ENCODE measurements at places on chromosomes 13 and 19.

DNA sequence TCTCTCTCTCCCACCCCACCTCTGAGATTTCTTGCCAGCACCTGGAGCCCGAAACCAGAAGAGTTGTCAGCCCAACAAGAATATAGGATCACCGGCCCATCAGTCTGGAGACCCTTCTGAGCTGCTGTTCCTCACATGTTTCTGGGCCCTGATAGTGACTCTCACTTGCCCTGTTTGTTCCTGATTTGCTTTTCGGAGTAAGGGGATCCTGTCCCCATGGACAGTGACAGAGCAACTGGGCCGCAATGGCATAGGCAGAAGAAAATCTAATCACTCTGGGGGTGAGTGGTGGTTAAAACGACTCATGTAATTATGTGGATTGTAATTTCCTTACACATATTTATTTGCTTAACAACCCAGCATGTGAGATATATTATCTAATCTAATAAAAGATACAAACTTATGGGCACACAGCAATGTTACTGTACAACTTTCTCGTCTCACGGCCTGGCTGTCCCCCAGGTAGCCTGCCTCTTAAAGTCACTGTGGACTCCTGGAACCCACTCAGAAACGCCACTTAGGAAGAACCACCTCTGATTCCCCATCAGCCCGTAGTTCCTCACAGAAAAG is 663 bp upstream of the SMAD9 start:
- H3K36me3 ChIP-seq = no peaks in the 10 kb centered on the region
- DNase-seq = no peak
- H3K27ac ChIP-seq = peak overlapping the region; percentile 49
- peaks cover 2% of the 10 kb centered on the region for H3K27me3 ChIP-seq
- peaks cover 16% of the 10 kb centered on the region for H3K4me1 ChIP-seq
- peak overlapping the region; percentile 71 for H3K4me3 ChIP-seq

DNA sequence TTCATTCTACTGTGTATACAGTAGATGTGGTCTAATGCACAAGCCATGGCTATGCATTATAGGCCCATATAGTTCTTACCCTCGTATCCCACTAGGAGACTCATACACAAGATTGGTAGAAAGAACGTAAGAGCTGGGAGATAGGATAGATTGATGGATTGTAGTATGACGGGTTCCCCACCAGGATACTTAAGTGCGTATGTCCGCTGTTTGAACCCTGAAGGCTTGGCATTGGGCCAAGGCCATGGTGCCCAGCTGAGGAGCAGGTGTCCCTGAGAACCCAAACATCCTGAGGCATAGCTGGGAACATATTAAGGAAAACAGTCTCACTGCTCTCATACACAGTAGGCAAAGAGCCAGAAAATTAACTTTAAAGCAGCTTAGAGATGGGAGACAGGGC is 617.5 kb upstream of the KLF12 start:
- DNase-seq = no peak
- H3K4me1 ChIP-seq = peaks cover 14% of the 10 kb centered on the region
- no peak overlapping the region for H3K4me3 ChIP-seq

DNA sequence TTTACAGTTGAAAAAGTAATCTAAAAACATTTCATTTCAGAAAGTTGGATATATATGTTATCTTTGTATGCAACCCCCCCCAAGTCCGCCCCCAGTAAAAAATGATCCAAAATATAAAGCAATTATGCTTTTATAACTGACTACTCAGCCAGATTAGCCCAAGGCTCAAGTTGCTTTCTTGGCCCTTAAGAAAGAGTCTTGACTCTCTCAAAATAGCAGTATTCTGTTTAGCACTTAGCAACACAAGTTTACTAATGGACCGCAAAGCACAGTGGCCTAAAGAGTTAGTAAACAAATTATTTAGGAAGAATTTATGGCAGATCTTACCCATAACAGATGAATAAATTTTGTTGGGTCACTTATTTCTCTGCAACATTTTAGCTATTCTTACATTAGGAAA is 86.9 kb downstream of the ELF1 start:
- no peak overlapping the region for H3K4me3 ChIP-seq
- peaks cover 23% of the 10 kb centered on the region for H3K36me3 ChIP-seq
- no peaks in the 10 kb centered on the region for H3K27me3 ChIP-seq
- DNase-seq = no peak
- H3K4me1 ChIP-seq = no peaks in the 10 kb centered on the region

DNA sequence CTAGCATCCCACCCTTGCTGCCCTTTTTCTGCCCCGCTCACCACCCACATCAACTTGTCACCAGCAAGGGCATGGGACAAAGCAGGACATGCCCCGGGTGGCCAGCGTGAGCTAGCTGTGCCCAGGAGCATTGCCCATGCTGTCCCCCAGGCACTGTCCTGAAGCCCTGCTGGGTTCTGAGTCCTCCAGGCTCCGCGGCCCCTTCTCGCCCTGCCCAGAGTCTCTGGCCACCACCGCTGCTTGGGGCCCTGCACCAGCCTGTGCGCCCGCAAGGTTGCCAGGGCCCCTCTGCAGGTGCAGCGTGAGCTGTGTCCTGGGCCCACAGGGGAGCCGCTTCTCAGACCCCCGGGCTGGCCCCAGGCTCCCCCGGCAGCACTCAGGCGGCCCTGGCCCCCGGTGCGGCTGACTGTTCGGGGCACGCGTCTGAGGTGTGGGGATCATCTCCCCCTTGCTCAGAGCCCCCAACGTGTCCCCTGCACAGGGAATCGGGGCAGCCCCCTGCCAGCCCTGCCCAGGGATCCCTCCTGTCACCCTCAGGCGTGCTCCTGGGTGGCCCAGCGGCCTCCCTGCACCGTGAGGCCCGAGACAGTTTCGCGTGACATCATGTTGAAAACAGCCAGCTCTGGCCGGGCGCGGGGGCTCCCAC is 4.1 kb downstream of the CSNK1G2 start:
- H3K36me3 ChIP-seq = no peaks in the 10 kb centered on the region
- H3K4me1 ChIP-seq = peaks cover 23% of the 10 kb centered on the region
- DNase-seq = no peak

- no peaks in the 10 kb centered on the region for H3K4me1 ChIP-seq
- no peak overlapping the region for H3K4me3 ChIP-seq
- no peak overlapping the region for H3K27ac ChIP-seq
- DNase-seq = no peak
Observed at GRCh38 chr13:74669149-74669548, 534.9 kb upstream of the KLF12 start.

DNA sequence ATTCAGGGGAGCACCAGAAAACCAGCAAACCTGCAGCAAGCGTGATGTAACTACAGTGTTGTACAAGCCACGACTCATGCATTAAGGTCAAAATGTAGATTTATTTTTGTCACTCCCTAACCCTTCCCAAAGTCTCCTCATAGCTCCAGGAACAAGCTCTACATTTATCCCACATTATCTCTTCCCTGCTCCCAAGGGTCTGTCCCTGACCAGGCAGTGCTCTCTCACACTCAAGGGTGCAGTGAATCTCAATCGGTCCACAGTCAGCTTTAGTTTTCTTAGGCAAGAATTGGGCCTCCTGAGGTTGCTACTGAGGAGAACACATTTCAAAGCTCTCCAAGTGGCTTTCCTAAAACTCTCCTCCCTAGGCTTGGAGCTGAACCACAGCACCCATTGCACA is 219.4 kb downstream of the NHLRC3 start:
- H3K4me1 ChIP-seq = peaks cover 19% of the 10 kb centered on the region
- H3K27me3 ChIP-seq = no peaks in the 10 kb centered on the region
- DNase-seq = no peak
- no peak overlapping the region for H3K4me3 ChIP-seq
- no peaks in the 10 kb centered on the region for H3K36me3 ChIP-seq
- no peak overlapping the region for H3K27ac ChIP-seq

GRCh38 chr13:99418103-99418842 is 83.0 kb upstream of the TM9SF2 start:
- no peak overlapping the region for H3K4me3 ChIP-seq
- H3K27me3 ChIP-seq = peaks cover 39% of the 10 kb centered on the region
- no peaks in the 10 kb centered on the region for H3K4me1 ChIP-seq
- DNase-seq = no peak
- no peaks in the 10 kb centered on the region for H3K36me3 ChIP-seq
- H3K27ac ChIP-seq = no peak overlapping the region

- H3K4me1 ChIP-seq = peaks cover 16% of the 10 kb centered on the region
- H3K36me3 ChIP-seq = peaks cover 8% of the 10 kb centered on the region
- DNase-seq = no peak
- no peaks in the 10 kb centered on the region for H3K27me3 ChIP-seq
Observed at GRCh38 chr19:16899566-16900075, 10.8 kb downstream of the F2RL3 start.

- H3K4me1 ChIP-seq = peaks cover 2% of the 10 kb centered on the region
- peaks cover 19% of the 10 kb centered on the region for H3K27me3 ChIP-seq
- H3K4me3 ChIP-seq = no peak overlapping the region
- no peak overlapping the region for H3K27ac ChIP-seq
- no peak for DNase-seq
- H3K36me3 ChIP-seq = no peaks in the 10 kb centered on the region
Observed at GRCh38 chr13:47038188-47038587, 141.3 kb upstream of the HTR2A start.

DNA sequence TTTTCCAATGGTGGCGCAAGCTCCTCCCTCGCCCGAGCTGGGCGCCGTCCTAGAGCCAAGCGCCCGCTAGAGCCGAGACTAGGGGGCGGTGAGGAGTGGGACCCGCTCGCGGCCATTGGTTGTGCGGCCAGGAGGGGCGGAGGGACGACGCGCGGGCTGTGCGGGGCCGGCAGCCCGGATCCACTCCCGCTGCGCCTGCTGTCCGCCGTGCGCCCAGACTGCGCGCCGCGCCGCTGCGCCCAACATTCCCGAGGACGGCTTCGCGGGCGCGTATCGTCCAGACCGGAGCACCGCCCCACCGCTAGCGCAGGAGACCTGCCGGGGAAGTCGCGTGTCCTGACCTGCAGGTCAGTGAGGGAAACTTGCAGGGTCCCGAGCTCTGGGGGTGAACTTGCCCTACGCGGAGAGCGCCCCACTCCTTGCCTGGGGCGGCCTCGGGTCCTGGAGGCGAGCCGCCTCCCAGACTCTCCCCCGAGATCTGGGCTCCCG is at the start of gene SERTM1:
Gene SERTM1, plus strand, starts transcription at position 183 of the 489 bp plus-strand sequence. CDS start 21,059 bp downstream, outside the sequence.
- peaks cover 7% of the 10 kb centered on the region for H3K4me1 ChIP-seq
- H3K36me3 ChIP-seq = no peaks in the 10 kb centered on the region
- no peak within 1 kb of the TSS for H3K27ac ChIP-seq
- peaks cover 63% of the 10 kb centered on the region for H3K27me3 ChIP-seq
- peak within 1 kb of the TSS; percentile 57 for H3K4me3 ChIP-seq
- DNase-seq = no peak

All from osteocyte (in vitro differentiated cells).